Activated T-helper 9 cell treated with anti-CD3 and anti-CD28 coated beads, Interleukin-2, amount 50 U/mL, for 16 hours (primary cell): ENCODE measurements at places on chromosomes 7 and 10.

DNA sequence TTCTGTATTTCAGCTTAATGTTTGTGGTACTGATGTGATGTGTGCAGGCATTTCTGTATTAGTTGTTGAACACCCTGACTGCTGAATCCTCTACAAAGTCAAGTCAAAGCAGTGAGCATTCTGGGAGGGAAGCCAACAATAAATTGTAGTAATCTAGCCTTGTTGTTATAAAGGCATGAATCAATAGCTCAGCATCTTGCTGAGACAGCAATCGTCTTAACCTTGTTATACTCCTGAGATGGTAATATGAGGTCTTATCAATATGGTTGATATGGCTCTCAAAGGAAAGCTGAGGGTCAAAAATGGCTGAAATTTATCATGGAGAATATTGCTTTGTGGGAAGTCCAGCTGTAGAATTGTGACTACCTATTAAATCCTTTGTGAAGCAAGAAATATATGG is 299.4 kb downstream of the DNAJB9 start:
- no peak for DNase-seq

- DNase-seq, result no peak
Measured at GRCh38 chr7:127704211-127704610, 52.2 kb downstream of the SND1 start.

DNA sequence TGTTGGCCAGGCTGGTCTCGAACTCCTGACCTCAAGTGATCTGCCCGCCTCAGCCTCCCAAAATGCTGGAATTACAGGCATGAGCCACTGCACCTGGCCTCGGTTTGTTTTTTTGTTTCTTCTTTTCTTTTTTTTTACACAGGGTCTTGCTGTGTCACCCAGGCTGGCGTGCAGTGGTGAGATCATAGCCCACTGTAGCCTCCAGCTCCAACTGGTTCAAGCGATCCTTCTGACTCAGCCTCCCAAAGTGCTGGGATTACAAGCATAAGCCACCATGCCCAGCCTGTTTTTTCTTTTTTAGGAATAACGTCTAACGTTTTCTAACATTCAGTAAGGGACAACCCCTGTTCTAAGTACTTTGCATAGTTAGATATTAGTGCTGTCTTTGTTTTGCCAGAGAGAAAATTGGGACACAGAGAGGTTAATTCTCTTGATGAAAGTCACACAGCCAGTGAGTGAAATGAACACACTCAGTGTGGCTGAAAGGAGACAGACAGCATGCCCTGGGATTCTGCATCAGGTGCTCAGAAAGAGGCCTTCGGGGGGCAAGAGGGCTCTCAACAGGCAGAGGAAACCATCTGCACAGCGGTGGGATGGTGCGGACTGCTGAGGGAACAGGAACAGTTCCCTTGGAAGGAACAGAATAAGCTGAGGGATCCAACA is 4.3 kb downstream of the LIMK1 start:
- DNase-seq, result no peak

DNA sequence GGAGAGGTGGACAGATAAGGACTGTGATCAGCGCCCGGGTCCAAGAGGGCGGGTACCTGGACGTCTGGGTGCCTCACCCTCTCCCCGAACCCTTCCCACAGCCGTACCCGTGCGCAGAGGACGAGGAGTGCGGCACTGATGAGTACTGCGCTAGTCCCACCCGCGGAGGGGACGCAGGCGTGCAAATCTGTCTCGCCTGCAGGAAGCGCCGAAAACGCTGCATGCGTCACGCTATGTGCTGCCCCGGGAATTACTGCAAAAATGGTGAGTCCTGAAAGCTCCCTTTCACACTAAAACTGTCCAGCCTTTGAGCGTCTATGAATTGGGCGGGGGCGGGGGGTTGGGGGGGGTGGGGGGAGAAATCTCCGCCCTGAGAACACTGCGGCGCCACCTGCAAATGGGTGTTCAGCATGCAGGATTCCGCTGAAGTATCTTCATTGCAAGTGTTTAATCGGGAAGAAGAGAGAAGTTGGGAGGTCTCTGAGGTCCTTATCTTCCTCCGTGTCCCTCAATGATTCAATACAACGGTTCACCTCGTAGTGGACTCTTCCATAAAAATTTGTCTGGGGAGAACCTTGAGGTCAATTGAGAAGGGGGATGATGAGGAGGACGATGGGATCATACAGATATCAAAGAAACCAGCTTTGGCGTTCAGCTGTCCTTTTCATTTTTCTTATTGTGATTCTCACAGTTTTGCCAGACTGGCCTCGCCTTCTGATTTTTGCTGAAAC is 906 bp downstream of the DKK1 start:
- no peak for DNase-seq

GRCh38 chr10:119396008-119396708 is 146.4 kb downstream of the RGS10 start:
- DNase-seq, result no peak

GRCh38 chr10:132149917-132150316 is 36.8 kb upstream of the DPYSL4 start:
- DNase-seq, result no peak

- DNase-seq, result no peak
Measured at GRCh38 chr10:88598055-88598454, 11.5 kb downstream of the LIPJ start.

- DNase-seq, result no peak
Measured at GRCh38 chr7:33887266-33887975, 17.9 kb upstream of the BMPER start.

GRCh38 chr10:96211764-96212163 is 59.6 kb downstream of the BLNK start:
- no peak for DNase-seq

DNA sequence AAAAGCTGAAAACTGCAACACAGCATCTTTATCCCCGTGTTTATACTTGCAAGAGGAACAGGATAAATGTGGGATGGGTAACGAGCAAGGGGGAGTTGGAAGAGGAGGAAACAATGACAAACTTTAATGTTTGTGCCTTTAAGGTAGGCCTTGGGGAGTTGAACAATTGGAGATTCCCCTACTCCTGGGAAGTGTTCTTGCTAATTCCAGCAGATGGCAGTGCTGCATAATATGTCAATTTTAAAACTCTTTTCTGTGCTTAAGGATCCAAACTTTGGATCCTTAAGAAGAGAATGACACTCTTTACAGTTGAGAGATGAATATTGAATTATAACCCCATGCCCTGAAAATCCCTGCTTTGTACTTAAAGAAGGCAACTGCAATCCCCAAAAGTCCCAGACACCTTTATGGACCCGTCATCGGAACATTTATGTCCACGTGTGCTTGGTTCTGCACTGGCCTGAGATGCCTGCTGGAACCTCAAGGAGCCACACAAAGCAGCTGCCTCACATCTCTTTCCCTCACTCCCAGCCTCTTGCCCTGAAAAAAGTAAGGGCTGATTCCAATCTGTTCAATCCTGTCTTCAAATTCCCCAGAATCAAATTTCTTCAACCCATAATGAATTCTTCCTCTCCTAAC is 12.0 kb downstream of the IFIT5 start:
- DNase-seq, result no peak

GRCh38 chr7:48426966-48427555 is 255.8 kb downstream of the ABCA13 start:
- DNase-seq, result no peak

GRCh38 chr7:134804351-134804750 is 24.9 kb downstream of the CALD1 start:
- DNase-seq, result no peak

GRCh38 chr7:106071356-106071998 is 40.6 kb downstream of the SYPL1 start:
- DNase-seq, result no peak

- no peak for DNase-seq
Measured at GRCh38 chr10:18202680-18203460, 62.6 kb downstream of the CACNB2 start.

GRCh38 chr7:42560866-42561265 is 323.9 kb upstream of the GLI3 start:
- no peak for DNase-seq

- DNase-seq, result no peak
Measured at GRCh38 chr7:7498856-7499255, 36.8 kb downstream of the COL28A1 start.

GRCh38 chr10:69338133-69338456 is 59.8 kb downstream of the HK1 start:
- DNase-seq, result no peak

DNA sequence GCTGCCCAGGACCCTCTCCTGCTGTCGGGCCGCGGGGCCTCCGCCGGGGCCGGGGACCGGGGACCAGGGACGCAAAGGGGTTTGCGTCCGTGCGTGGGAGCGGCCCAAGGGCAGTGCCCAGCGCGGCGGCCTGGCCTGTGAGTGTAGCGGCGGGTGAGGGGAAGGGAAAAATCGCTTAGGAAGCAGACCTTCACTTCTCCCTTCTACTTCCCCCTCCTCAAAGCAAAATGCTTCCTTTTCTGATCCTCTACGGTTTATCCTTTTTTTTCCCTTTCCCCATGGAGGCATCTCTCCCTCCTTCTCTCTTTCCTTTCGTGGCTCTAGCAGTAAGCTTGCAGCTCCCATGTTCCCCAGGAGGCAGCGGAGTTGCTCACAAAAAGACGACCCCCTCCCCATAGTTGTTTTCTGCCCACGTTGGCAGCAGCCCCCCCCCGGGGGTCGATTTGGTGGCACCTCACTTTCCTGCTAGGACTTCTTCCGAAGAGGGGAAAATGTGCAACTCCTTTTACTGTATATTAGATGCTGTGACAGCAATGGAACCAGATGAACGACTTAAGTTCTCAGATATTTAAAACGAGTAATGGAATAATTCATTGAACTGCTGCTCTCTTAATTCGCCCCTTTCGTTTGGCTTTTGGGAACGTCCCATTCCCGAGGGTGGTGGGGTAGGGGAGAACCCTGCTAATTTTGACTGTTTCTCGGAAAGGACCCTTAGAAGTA is 724 bp downstream of the CAPZA2 start:
- DNase-seq, result no peak
